ENCODE measurements at places on chromosomes 6 and 20.

DNA sequence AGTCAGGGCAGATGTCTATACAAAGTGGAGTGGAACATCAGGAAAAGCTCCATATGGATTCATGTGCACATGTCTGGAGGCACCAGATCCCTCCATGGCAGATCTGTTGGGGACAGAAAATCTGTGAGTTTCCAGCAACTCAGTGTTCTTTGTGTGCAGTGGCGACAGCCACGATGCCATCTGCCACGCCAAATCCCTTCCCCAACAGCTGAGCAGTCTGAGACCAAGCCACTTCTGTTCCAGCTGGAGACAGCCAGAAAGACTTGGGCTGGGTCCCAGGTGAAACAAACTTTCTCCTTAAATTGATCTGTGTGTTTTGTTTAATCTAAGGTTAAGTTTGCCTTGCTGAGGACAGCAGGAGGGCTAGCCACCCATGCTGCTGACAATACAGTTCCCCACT lies 22.9 kb downstream of the FKBP1A start:
- no peak for DNase-seq

GRCh38 chr6:166169549-166170421 lies 2.1 kb upstream of the TBXT start:
- no peak for DNase-seq

DNA sequence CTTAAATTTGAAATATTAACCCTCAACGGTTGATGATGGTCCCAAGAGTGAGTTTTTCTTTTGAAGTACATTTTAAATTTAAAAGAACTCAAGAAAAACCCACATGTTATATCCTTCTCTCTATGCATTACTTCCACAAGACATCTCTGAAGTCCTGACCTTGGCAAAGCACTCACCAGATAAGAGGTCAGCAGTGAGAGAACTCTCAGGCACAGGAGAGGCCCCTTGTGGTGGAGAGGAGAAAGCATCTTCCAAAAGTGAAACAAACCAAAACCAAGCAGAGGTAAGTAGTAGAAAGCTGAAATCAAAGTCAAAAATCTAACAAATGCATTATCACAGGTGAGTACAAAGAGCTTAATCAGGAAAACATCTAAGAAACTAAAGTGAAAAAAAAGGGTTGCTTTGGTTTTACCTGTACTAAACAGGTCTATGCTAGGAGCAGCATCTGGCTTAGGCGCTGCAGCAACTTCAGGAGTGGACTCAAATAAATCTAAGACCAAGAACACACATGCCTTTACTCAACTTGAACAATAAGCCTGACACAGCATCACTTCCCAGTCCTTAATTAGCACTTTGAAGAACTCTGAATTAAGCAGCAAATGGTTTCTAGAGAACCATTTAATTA lies 80.5 kb downstream of the PRSS35 start:
- no peak for DNase-seq

GRCh38 chr6:141472162-141472928 lies 660.4 kb upstream of the GJE1 start:
- DNase-seq, result no peak

DNA sequence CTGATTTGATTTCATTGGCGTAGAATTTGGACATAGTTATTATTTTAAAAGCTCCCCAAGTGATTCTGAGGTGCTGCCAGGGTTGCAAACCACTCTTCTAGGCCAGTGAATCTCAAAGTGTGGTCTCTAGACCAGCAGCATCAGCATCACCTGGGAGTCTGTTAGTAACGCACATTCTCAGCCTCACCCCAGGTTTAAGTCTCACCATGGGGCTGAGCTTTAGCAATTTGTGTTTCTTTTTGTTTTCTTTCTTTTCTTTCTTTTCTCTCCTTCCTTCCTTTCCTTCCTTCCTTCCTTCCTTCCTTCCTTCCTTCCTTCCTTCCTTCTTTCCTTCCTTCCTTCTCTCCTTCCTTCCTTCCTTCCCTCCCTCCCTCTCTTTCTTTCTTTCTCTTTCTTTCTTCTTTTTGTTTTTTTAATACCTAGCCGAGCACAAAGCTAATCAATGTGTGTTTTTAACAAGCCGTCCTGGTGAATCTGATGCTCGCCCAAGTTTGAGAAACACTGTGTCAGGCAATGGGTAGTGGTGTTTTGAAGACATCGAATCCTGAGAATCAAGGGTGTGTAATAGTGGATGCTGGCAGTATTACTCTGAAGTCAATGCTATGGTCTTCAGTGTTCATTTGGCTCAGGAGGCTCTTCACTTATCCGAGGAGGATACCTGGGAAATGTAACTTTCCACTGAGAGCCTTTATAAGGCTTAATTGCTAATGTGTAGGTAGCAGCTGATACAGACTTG lies 104.9 kb downstream of the SLX4IP start:
- no peak for DNase-seq

DNA sequence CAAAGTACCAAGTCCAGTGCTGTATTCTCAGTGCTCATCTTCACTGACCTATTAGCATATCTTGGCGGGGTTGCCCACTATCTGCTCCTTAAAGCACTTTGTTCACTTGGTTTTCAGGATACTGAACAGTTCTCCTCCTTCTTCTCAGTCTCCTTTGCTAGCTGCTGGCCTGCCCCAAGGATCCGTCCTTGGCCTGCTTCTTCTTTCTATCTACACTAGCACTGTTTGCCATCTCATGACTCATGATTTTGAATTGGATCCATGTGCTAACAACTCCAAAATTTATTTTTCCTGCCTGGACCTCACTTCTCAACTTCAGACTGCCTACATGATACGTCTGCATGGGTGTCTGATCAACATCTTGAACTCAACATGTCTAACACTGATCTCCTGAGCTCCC lies 15.5 kb downstream of the TPD52L1 start:
- no peak for DNase-seq

DNA sequence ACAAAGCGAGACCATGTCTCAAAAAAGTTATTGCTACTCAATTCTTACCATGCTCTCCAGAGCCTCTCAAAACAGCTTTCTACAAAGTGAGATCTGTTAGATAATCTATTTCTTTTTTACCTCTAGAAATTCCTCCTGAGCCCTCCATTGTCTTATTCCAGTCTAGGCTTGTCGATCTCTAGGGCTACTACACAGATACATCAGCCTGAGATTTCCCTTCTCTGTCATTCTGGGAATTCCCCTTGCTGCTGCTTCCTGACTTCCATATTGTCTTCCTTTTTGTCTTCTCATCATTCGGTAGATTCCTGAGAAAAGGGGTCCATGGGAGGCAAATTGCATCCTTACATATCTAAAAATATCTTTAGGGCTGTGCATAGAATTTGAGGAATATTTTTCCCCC lies 75.6 kb upstream of the GNRH2 start:
- no peak for DNase-seq
